ENCODE measurements at places on chromosomes 11 and 22. TPM values are rescaled to one million over a fixed set of nuclear protein-coding genes. Genes with fewer than 3 reads are reported as not detected.

- peaks cover 32% of the 10 kb centered on the region for H3K4me1 ChIP-seq
- peak overlapping the region; percentile 58 for H3K27ac ChIP-seq
- peaks cover 18% of the 10 kb centered on the region for H3K36me3 ChIP-seq
- H3K4me3 ChIP-seq: peak overlapping the region; percentile 32
These were observed 2.4 kb upstream of the CECR2 start for GRCh38 chr22:17366830-17367229.

- DNase-seq: no peak
- H3K36me3 ChIP-seq: peaks cover 6% of the 10 kb centered on the region
- H3K27ac ChIP-seq: no peak overlapping the region
- peaks cover 28% of the 10 kb centered on the region for H3K4me1 ChIP-seq
- peaks cover 5% of the 10 kb centered on the region for H3K27me3 ChIP-seq
These were observed 617 bp upstream of the ALKBH3 start for GRCh38 chr11:43879789-43880639.

DNA sequence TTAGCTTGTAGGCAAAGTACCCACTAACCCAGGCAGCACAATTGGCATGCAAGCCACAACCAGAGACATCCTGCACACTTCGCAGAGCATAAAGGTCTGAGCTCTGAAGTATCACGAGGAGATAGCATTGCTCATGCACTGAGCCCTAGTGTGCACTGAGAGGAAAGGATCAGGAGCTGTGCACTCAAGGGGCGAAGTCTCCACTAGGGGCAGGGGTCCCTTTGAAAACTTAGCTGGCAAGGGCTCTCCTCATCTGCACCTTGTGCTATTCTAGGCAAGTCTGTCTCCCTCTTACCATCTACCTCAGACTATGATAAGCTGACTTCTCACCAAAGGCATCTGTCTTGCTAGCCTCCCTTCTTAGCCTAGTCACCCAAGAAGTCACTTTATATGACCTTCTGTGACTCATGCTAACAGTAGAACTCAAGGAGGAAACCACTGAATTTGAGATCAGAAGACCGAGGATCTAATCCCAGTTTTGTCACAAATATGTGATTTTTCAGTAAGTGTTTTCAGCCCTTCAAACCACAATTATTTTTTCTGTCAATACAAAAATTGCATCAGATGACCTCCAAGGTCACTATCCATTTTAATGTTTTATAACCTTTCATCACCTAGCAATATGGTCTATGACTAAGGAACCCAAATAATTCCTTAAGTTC lies 1078.0 kb downstream of the NTM start:
- peaks cover 1% of the 10 kb centered on the region for H3K27me3 ChIP-seq
- no peak overlapping the region for H3K4me3 ChIP-seq

- peak overlapping the region; percentile 80 for H3K4me3 ChIP-seq
- H3K4me1 ChIP-seq: peaks cover 45% of the 10 kb centered on the region
- H3K36me3 ChIP-seq: peaks cover 34% of the 10 kb centered on the region
- no peak for DNase-seq
- H3K27ac ChIP-seq: peak overlapping the region; percentile 79
- H3K27me3 ChIP-seq: peaks cover 3% of the 10 kb centered on the region
These were observed 9.1 kb downstream of the SLC3A2 start for GRCh38 chr11:62889484-62890437.

GRCh38 chr11:130243816-130244215 lies 70.9 kb downstream of the ZBTB44 start:
- H3K4me3 ChIP-seq: no peak overlapping the region
- H3K36me3 ChIP-seq: no peaks in the 10 kb centered on the region
- no peaks in the 10 kb centered on the region for H3K27me3 ChIP-seq
- no peak overlapping the region for H3K27ac ChIP-seq

GRCh38 chr11:45218705-45219104 lies 67.4 kb downstream of the SYT13 start:
- no peak overlapping the region for H3K4me3 ChIP-seq
- DNase-seq: no peak
- H3K36me3 ChIP-seq: peaks cover 11% of the 10 kb centered on the region
- H3K27me3 ChIP-seq: no peaks in the 10 kb centered on the region
- peaks cover 9% of the 10 kb centered on the region for H3K4me1 ChIP-seq

DNA sequence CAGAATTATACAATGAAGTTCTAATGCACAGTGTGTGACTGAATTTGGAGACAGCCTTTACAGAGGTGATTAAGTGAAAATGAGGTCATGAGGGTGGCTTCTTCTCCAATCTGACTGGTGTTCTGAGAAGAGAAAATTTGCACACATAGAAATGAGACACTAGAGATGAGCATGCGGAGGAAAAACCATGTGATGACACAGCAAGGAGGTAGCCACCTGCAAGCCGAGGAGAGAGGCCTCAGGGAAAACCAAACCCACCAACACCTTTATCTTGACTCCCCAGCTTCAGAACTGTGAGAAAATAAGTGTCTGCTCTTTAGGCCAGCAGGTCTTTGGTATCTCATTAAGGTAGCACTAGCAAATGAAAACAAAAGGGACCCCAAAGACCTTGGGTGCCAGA lies 93.2 kb downstream of the GGTLC2 start:
- no peak for DNase-seq
- H3K4me3 ChIP-seq: no peak overlapping the region
- no peak overlapping the region for H3K27ac ChIP-seq
- peaks cover 3% of the 10 kb centered on the region for H3K27me3 ChIP-seq

DNA sequence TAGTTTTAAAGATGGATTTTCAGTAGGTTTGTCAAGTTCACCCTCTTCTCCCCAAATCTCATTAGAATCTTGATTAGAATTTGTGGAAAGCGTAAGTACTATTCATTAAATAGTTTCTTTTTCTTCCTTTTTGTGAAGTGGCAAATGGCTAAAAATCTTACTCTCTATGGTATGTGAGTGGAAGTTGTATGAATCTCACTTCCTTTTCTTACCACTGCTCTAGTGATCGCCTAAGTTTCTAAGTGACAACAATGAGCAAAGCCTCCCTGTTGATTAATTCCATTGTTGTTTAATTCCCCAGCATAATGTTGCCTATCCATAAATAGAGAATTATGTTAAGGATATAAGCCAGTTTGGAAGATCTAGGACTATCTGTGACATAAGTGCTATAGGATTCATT lies 82.7 kb downstream of the PGR start:
- no peaks in the 10 kb centered on the region for H3K36me3 ChIP-seq
- no peaks in the 10 kb centered on the region for H3K4me1 ChIP-seq
- H3K27me3 ChIP-seq: no peaks in the 10 kb centered on the region
- no peak overlapping the region for H3K4me3 ChIP-seq

DNA sequence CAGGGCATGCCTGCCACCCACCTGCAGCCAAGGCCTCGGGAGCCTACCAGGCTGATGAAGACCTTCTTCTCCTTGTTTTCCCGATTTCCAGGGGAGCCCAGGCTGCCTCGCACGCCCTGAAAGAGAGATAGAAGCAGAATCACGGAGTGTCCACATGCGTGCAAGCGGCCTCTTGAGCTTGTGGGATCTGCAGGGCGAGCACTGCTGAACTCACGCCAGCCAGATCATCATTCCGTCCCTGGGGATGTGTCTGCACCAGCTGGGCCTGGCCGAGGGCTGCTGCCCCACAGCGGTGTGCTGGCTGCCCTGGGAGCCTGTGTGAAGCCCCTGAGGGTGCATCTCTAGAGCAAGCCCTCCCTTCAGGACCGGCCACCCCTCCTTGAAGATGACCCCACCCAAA lies 17.9 kb downstream of the USH1C start:
- H3K27me3 ChIP-seq: peaks cover 2% of the 10 kb centered on the region
- no peaks in the 10 kb centered on the region for H3K4me1 ChIP-seq
- H3K27ac ChIP-seq: no peak overlapping the region
- no peaks in the 10 kb centered on the region for H3K36me3 ChIP-seq
- no peak for DNase-seq

DNA sequence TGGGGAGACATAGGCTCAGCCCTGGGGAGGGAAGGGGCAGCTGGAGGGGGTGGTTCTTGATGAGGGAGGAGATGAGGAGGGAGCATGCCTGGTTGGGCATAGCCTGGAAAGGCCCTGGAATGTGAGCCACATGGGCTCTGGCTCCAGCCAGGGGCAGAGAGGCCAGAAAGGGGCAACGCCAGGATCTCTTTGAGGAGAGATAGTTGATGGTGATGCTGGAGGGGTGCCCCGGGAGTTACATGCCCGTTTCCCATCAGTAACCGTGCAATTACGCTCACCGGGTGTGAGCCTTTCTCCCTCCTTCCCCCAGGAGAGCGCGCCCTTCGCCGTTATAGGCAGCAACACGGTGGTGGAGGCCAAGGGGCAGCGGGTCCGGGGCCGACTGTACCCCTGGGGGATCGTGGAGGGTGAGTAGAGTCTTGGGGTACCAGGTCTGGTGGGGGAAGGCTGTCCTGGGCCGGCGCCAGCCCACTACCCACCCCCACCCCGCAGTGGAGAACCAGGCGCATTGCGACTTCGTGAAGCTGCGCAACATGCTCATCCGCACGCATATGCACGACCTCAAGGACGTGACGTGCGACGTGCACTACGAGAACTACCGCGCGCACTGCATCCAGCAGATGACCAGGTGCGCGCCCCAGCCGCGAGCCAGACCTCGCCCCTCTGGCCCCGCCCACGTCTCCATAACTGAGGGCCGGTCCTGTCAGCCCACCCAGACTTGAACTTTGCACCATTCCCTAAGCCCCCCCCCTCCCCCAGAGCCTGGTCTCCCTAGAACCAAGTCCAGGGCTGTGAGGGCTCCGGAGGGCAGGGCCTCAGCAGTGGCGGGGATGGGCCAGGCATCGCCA lies 1.8 kb upstream of the GP1BB start:
- no peak overlapping the region for H3K27ac ChIP-seq
- DNase-seq: no peak
- H3K36me3 ChIP-seq: peaks cover 12% of the 10 kb centered on the region
- no peak overlapping the region for H3K4me3 ChIP-seq
- H3K27me3 ChIP-seq: peaks cover 33% of the 10 kb centered on the region

DNA sequence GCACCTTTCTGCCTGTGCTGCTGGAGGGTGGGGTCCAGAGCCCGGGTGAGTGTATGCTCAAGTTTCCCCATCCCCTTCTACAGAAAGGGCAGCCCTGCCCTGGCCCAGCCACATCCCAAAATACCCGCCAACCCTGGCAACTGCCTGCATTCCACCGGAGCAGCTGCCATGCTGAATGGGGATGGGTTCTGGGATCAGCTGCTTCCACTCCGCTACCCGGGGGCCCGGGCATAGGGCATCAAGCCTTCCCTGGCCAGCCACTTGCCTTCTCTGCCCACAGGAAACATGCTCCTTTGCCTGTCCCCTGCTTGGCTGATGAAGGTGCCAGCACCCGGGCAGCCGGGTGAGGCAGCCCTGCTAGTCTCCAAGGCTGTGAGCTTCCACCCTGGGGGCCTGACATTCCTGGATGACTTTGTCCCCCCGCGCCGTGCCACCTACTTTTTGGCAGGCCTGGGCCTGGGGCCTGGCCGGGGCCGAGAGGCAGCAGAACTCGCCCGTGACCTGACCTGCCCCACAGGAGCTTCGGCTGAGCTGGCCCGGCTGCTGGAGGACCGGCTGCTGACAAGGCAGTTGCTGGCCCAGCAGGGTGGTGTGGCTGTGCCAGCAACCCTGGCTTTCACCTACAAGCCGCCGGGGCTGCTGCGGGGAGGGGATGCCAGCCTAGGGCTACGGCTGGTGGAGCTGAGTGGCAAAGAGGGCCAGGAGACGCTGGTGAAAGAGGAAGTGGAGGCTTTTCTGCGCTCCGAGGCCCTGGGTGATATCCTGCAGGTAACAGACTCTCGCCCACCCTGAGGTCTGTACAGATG lies 3.2 kb downstream of the CARNS1 start:
- H3K27ac ChIP-seq: no peak overlapping the region
- no peak for DNase-seq
- H3K36me3 ChIP-seq: no peaks in the 10 kb centered on the region
- H3K27me3 ChIP-seq: peaks cover 17% of the 10 kb centered on the region
- H3K4me3 ChIP-seq: no peak overlapping the region

DNA sequence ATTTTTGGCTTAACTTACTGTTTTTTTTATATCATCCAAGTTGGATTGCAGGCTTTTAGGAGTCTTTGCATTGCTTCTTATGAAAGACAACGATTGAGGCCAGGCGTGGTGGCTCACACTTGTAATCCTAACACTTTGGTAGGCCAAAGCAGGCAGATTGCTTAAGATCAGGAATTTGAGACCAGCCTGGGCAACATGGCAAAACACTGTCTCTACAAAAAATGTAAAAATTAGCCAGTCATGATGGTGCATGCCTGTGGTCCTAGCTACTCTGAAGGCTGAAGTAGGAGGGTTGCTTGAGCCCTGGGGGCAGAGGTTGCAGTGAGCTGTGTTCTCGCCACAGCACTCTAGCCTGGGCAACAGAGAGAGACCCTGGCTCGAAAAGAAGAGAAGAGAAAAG lies 56.6 kb downstream of the BID start:
- H3K27me3 ChIP-seq: no peaks in the 10 kb centered on the region
- no peaks in the 10 kb centered on the region for H3K36me3 ChIP-seq
- no peak overlapping the region for H3K4me3 ChIP-seq
- DNase-seq: no peak

- no peaks in the 10 kb centered on the region for H3K36me3 ChIP-seq
- no peak overlapping the region for H3K4me3 ChIP-seq
- no peak for DNase-seq
- no peak overlapping the region for H3K27ac ChIP-seq
- H3K27me3 ChIP-seq: peaks cover 1% of the 10 kb centered on the region
These were observed 30.4 kb downstream of the BSX start for GRCh38 chr11:122951211-122951610.

GRCh38 chr22:35541254-35541748 lies 670 bp downstream of the RASD2 start:
- DNase-seq: no peak
- H3K27me3 ChIP-seq: peaks cover 7% of the 10 kb centered on the region
- H3K4me3 ChIP-seq: no peak overlapping the region
- peak overlapping the region; percentile 9 for H3K27ac ChIP-seq

- no peak overlapping the region for H3K27ac ChIP-seq
These were observed 102.7 kb upstream of the ARHGAP42 start for GRCh38 chr11:100584201-100584985.

DNA sequence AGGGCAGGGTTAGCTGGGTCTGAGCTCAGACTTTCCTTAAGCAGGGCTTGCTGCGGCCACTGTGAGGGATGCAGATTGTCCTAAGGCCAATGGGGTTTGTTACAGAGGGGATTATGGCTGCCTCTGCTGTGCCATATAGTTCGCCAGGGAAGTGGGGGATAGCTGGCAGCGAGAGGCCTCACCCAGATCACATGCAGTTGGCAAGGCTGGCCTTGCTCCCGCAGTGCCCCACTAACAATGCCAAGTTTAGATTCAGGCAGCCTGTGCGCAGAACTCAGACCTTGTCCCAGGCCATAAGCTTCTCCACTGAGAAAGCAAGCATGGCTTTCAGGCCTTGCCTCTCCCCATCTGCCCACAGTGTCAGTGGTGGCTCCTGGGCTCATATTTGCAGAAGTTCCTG lies 4.7 kb upstream of the APOL2 start:
- H3K27me3 ChIP-seq: peaks cover 7% of the 10 kb centered on the region
- no peak for DNase-seq
- no peak overlapping the region for H3K27ac ChIP-seq
- peaks cover 4% of the 10 kb centered on the region for H3K36me3 ChIP-seq
- peaks cover 11% of the 10 kb centered on the region for H3K4me1 ChIP-seq
- H3K4me3 ChIP-seq: no peak overlapping the region

The OR51B5 gene
- 0.82 TPM for total RNA-seq

The DNAJB13 gene
- total RNA-seq: 0.36 TPM

The RSF1 gene
- total RNA-seq: 73.7 TPM

The HTR3A gene
- total RNA-seq: not detected

The AMBRA1 gene
- 36.9 TPM for total RNA-seq
